ENCODE measurements at places on chromosomes 12 and 14.

DNA sequence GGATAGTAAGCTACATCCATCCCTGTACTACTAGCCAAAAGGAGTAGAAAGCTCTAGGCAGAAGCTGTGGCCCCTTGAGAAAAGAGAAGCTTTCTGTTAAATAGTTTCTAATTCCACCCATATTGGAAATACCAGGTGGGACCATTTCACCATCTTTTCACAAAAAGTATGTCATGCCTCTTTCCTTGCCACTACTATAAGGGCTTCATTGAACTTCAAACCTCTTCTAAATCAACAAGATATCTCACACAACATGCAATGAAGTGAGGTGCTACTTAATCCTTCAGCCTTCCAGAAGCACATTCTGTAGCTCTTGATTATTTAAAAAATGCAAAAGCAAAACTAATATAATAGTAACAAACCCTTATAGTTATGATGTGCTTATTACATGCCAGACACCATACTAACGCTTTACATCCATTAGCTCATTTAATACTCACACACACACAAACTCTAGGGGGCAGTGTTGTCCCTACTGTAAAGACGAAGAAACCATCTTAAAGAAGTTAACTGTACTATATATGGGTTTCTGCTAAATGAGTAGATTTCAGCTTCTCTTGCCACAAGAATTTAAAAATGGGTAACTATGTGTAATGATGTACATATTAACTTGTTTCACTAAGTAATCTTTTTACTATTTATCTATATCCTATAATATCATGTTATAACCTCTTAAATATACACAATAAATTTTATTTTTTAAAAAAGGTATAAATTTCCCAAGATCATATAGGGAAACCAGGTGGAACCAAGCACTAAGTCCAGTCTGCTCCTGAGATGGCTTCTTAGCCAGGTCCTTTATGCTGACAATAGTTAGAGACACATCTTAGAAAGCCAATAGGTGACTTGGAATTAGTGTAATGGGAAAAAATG is 124.4 kb downstream of the RPS29 start:
- DNase-seq: peak; percentile 47

GRCh38 chr12:2391740-2392331 is 339.0 kb downstream of the CACNA1C start:
- DNase-seq: no peak

DNA sequence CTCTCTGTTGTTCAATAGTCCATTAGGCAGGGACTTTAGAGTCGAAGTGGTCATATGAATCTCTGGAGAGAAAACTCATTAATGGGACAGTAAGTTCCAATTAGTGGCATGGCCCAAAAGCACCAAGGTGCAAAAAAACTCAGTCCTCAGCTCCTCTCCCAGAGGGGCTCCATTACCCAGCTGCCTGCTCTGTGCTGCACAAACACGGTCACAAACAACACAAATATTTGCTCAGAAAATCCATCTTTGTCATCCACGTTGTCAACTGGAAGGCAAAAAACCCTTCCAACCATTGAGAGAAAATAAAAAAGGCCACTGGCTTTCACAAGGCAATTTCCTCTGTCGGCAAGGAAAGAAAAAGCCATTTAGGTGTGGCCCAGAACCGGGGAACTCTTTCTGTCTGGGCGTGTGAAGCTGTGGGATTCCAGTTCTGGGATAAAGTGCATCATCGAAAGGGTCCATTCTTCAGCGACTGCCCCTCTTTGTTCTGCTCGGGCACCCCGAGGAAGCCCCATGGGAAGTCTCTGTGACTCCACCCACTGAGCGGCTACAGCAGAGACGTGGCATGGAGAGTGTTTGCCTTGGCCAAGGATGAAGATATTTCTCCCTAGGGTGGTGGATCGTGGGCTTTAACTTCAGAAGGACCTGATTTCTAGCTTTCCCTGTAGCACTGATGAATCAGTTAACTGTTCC is 137.6 kb downstream of the VRK1 start:
- no peak for DNase-seq

- DNase-seq: no peak
Measured at GRCh38 chr12:85693093-85693665, 143.0 kb downstream of the RASSF9 start.

DNA sequence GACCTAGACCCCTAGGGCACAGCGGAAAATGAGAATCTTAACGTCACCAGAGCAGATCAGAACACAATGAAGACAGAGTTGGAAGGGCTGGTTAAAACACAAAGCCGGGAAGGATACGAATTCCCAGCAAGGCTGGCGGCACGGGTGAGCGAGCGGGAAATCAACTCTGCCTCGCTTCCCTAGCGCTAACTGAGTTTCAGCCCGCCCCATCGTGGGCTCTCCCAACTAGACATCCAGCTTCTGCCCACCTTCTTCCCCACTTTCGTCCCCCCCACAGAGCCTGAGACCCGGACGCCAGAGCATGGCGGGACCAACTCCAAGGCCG is 377 bp downstream of the CCNT1 start:
- no peak for DNase-seq

DNA sequence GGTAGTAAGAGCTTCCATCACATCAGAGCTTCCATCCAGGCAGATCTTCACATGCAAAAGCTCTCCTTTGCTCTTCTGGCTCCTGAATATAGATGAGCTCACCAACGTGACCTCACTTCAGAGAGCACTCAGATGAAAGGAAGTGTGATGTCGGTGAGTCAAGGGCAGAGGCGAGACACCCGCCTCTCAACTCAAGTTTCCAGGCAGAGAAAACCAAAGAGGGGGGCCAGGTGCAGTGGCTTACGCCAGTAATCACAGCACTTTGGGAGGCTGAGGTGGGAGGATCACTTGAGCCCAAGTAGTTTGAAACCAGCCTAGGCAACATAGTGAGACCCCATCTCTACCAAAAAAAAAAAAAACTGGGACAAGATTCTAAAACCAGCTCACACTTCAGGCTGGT is 126.9 kb downstream of the DUSP6 start:
- DNase-seq: no peak

- DNase-seq: no peak
Measured at GRCh38 chr12:11677752-11678151, 28.3 kb downstream of the ETV6 start.

- no peak for DNase-seq
Measured at GRCh38 chr12:109937371-109937770, 37.3 kb downstream of the TCHP start.

- DNase-seq: no peak
Measured at GRCh38 chr14:34336501-34336900, 125.5 kb downstream of the SPTSSA start.

DNA sequence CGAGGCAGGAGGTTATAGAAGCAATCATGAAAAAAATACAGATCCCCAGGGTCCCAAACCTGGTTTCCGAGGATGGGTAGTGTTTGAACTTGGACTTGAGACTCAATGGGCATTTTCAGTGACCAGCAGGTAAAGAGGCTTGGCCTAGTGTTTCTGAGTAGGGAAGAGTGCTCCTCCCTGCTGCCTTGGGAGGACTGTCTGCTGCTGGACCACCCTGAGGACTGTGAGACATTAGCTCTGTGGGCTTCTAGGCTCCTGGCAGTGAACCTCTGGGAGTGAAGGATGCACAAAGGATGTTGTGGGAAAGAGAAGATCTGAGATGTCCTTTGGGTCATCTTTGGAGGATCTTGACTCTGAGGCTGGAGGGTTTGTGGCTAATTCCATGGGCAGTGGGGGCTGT is 30.5 kb downstream of the ANKRD9 start:
- no peak for DNase-seq

- peak; percentile 74 for DNase-seq
Measured at GRCh38 chr12:29234965-29235626, 86.0 kb downstream of the FAR2 start.

- no peak for DNase-seq
Measured at GRCh38 chr12:95258803-95259202, 41.2 kb downstream of the VEZT start.

- no peak for DNase-seq
Measured at GRCh38 chr12:12379831-12380730, 23.2 kb downstream of the BORCS5 start.

DNA sequence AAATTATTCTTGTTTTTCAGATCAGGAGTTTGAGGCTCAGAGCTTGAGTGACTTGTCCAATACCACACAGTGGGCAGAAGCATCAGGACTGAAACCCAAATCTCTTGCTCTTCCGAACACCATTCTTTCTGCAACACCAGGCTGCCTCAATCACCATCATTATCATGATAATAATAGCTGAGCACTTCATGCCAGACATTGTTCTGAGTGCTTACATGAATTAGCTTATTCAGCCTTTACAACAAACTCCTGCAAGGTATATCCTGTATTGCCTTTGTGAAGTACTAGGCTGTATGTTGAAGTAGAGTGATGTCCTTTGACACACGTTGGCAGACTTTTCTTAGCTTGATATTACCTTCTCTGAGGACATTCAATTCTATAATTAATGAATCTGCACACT is 257.4 kb upstream of the ATP2B1 start:
- DNase-seq: no peak

DNA sequence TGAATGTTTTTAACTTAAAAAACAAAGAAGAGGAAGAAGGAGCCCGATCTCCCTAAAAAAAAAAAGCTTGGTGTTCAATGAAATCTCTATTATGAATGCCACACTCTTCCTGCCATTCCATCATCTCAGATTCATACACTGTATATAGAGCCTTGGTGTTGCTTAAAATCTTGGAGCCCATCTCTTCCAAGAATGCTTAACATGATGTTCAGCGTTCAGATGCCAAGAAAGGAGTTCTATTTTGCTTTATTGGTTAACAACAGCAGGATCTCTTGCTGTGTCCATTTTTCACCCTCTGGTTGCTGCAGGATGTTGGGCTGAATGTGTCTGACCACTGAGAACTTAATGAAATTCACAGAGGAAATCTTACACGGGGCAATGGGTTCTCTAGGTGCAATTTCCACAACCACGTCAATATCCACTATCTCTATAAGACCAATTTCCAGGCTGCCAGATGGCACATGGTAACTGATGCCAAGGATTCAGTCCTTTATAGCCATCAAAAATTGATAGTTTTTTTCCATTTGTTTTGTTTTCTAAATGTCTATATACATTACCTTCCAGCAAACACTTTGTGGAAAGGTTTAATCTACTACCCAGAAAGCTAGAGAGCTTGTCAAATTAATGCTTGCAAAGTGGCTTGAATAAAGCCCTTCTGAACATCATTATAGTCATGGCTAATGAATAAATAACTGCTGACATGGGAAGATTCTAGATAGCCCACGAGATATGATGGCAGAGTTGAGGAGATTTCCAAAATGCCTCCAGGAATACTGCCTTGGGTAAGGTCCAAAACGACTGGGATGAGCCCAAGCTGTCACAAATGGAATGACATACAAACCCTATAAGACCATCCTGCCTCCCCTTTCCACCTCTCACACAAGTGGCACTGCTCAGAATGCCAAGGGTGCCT is 26.5 kb downstream of the RERG start:
- peak; percentile 74 for DNase-seq

GRCh38 chr12:53005215-53005985 is 856 bp upstream of the EIF4B start:
- no peak for DNase-seq

DNA sequence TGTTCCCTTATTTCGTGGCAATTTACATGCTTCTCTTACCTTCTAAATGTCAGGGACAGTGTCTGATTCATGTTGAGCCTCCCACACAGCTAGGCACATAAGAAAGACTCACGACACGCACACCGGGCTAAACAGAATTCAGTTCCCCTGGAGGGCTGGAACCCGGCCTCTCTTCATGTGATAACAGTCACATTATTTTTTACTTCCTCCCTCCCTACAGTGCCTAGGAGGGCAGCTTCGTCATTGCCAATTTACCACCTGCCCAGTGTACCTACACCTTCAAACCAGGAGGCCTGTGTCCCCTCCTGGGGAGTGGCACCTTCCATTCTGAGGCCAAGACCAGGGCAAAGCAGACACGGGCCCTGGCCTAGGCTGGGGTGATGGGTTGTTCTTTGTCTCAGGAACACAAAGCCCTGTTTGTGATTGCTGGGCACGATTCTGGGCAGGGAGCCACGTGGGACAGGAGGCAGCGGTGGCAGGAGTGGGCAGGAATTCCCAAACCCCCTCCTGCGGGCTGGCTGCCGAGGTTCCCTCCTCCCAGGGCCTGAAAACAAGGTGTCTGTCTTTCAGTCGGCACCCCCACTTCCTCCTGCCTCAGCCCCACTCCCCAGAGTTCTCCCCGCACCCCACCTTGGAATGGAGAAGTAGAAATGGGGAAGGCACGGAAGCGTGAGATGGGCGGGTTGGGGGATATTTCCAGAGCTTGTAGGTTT is 6.8 kb upstream of the RASAL1 start:
- no peak for DNase-seq

DNA sequence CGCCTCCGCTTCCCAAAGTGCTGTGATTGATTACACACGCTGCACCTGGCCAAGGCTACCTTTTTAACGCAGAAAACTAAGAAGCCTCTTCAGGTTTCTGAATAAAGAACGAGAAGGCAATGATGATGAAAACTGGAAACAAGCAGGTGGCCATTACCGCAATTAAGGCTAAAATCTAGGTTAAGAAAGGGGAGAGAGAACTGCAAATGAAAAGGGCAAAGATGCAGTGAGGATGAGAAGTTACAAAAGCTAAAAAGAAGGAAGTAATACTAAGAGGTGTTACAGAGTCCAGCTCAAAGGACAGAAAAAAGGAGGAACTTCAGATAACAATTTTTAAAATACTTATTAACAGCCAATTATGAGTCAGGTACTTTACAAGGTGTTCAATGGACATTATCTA is 79.7 kb downstream of the DUSP16 start:
- no peak for DNase-seq

DNA sequence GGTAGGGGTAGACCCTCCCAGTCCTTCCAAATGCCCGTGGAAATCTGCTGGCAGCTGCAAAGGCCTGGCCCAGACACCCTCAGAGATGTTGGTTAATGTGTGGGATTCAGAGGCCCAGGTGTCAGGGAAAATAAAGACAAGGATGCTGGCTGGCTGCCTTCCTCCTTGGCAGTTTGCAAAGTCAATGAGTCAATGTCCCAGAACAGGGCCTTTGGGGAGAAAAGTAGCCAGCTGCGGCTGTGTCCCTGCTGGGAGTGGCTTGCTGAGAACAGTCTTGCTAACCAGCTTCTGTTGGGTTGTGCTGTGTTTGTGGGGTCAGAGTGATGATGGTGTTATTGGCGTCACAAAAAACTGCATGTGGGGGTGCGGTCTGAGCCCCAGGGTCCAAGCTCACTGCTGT is 29.2 kb downstream of the GLRX5 start:
- DNase-seq: no peak

All from NCI-H446 treated with DMSO at 0.1 percent for 48 hours (cell line).